Cardiac muscle cell (in vitro differentiated cells and primary cell): ENCODE measurements at places on chromosomes 3 and 15.

- no peak for DNase-seq
Measured at GRCh38 chr15:63059573-63060216, 17.1 kb downstream of the TPM1 start.

DNA sequence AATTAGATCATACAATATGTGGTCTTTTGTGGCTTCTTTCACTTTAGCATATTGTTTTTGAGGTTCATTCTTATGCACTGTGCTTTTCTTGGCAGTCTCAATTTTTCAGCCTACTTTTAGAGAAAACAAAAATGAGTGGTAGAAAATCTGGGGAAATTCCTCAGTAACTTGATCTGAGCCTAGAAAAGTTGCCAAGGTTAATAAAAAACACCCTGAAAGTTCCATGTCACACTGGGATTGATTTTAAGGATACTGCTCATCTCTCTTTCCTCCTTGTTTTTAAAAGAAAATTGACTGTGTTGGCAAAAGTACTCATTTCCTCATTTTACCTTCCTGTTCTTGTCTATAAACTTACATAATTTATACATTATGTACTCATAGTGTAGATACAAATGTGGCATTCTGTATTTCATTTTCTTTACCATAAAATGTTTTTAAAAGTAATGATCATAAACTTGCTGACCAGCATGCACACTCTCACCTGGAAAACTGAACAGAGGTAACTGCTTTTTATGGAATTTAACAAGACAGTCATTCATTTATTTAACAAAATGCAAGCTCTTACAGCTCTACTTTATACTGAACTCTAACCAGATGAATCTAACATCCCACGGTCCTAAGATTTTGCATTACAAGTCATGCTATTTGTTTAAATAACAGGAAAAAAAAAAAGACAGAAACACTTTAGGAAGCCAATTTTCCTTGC is 28.6 kb upstream of the SH3BP5 start:
- no peak for DNase-seq

GRCh38 chr15:70258369-70259027 is 160.8 kb upstream of the TLE3 start:
- no peak for DNase-seq

GRCh38 chr3:14307656-14308302 is 94.6 kb upstream of the SLC6A6 start:
- DNase-seq = no peak

DNA sequence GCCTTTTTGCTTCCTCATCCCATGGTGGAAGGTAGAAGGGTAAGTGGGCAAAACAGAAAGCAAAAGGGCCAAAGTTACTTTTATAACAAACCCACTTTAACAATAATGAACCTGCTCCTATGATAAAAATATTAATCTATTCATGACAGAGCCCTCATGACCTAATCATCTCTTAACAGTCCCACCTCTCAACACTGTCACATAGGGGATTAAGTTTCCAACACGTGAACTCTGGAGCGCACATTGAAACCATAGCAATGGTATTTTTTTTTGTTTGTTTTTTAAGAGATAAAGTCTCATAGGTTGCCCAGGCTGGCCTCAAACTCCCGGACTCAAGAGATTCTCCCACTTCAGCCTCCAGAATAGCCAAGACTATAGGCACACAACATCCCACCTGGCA is 30.7 kb downstream of the KATNBL1 start:
- no peak for DNase-seq

- no peak for DNase-seq
Measured at GRCh38 chr3:126956866-126957650, 25.9 kb upstream of the PLXNA1 start.

DNA sequence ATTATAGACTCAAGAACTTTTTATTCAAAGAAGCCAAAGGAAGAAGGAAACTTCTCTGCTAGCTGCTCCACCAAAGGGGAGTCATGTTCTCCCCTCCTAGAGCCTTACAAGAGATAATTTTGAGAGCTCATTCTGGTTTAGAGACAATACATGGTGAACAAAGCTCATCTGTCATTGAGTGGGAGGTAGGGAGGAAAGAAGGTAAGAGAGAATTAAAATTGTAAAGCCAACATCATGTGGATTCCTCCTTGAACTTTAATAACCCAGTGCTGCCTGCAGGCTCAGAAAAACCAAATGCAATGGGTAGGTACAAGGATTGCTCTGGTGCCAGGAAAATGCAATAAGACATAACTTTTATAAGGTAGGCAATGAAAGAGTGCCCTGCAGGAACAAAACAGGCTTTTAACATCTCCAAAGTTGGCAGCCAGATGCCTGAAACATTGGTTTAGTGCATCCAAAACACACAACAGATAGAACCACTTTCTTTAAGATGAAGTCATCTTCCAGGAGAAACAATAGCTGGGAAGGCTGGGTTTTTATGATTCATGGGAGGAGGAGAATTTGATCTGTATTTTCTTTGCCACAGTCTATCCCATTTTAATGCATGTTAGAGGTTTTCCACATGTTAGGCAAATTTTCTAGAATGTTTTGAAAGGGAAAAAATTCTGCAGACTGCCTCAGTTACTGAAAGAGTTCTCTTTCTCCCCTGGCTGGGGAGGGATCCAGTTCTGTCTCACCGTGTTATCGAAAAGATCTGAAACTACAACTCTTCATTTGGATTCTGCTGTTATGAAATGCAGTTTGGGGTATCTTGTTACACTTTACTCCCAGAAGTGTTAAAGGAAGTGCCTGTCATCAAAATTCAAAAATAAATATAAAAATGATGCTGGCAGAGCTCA is 11.3 kb upstream of the ARHGEF3 start:
- DNase-seq = peak; percentile 58

GRCh38 chr3:64650715-64651114 is 37.1 kb downstream of the ADAMTS9 start:
- DNase-seq = peak; percentile 33

GRCh38 chr15:63051156-63052066 is 8.9 kb downstream of the TPM1 start:
- peak; percentile 71 for DNase-seq

GRCh38 chr3:29754346-29754745 is 473.5 kb downstream of the RBMS3 start:
- no peak for DNase-seq

GRCh38 chr3:141471160-141471559 is 15.7 kb upstream of the RASA2 start:
- DNase-seq = no peak

DNA sequence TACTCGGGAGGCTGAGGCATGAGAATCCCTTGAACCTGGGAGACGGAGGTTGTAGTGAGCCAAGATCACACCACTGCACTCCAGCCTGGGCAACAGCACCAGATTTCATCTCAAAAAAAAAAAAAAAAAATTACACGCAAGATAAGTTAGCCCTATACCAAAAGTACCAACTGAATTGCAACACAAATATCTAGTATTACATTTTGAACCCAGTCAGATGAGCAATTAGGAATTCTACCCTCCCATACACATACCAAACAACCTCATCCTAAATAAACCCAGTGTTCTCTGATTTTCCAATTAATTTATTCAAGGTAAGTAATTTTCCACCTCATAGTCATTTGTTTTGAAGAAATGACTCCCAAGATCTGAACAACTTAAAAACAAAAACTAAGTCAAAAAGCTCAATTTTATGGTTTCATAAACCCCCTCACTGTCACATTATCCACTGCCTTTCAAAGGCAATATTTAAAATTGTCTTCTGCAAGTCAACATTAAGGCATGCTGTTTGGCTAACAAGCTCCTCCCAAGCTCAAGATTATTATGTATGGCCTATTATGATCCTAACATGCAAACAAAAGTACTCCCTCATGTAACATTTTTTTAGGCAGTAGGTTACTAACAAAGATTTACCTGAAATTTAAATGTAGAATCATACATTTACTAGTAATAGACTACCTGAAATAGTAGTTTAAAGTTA is 4.5 kb downstream of the RAF1 start:
- peak; percentile 34 for DNase-seq

GRCh38 chr15:98139337-98139736 is 178.8 kb downstream of the ARRDC4 start:
- DNase-seq = no peak

- no peak for DNase-seq
Measured at GRCh38 chr3:146542978-146543377, 1.4 kb downstream of the PLSCR1 start.

- no peak for DNase-seq
Measured at GRCh38 chr3:143529018-143529478, 319.2 kb downstream of the SLC9A9 start.

GRCh38 chr3:117252208-117252607 is 542.6 kb downstream of the TUSC7 start:
- no peak for DNase-seq

DNA sequence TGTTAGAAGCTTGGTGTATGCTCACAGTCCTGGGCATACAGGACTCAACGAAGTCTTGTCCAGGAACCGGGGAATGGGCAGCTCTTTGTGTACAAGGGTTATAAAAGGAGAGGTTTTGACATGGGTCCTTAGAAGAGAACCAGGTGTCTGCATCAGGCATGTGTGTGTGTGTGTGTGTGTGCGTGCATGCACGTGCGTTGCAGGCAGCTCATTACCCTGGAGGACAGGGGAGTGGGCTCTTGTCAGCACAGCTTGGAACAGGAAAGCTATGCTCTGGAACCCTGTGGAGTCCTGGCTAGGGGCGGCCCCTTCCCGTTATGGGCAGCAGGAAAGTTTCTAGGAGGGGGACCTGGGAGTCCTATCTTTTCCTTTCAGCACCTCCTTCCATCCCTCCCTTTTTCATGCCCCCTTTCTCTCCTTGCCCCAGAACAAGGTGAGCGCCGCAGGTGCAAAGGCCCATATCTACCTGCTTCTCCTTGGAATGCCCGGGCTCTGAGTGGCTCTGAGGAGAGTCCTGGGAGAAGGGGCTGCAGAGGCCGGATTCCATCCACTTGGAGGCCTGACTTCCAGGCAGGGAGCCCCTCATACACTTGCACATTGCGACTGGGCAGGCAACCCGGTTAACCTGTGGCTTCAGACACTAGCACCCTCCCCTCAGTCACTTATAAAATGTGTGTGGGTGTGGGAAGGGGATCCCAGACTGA is 33.9 kb upstream of the LCTL start:
- DNase-seq = no peak

DNA sequence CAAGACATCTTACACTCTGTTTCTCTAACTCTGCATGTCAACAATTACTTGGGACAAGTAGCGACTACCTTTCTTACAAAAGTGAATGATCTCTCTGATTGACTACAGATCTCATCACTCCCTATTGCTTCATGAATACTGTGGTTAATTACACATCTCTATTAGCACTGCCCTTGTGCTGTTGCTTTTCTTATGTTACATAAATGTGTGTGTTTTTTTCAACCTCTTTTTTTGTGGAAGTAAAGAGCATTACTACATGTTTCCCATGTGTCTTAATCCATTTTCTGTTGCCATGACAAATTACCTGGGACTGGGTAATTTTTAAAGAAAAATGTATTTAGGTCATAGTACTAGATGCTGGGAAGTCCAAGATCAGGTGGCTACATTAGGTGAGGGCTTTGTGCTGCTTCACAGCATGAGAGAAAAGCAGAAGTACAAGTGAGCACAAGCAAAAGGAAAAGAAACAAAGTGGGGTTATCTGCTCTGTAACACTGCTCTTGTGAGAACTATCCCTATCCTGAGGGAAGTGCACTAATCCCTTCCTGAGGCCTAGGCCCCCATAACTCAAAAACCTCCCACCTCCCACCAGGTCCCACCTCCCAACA is 298.2 kb upstream of the SATB1 start:
- no peak for DNase-seq

GRCh38 chr3:105365391-105366325 is 1.1 kb upstream of the ALCAM start:
- DNase-seq = peak; percentile 65

GRCh38 chr3:193960487-193961274 is 175.3 kb upstream of the HES1 start:
- no peak for DNase-seq

- DNase-seq = peak; percentile 42
Measured at GRCh38 chr15:53522991-53523390, 236.5 kb downstream of the WDR72 start.

DNA sequence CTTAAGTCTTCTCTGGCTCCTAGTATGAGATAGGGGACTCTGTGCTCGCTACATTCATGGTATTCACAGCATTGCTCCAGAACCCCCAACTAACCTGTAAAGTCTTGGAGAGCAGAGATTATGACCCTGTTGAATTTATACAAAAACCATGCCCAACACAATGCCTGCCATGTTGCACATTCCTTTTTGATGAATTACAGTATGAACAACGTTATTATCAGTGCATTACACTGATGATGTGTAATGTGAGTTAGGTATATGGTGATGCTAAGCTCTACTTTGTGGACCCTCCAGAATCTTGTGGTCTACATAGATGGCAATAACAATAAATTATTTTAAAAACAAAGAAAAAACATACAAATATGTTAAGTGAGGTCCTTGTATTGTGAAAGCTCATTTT is 64.3 kb downstream of the EOMES start:
- no peak for DNase-seq

GRCh38 chr15:37070686-37071085 is 29.7 kb downstream of the MEIS2 start:
- no peak for DNase-seq

DNA sequence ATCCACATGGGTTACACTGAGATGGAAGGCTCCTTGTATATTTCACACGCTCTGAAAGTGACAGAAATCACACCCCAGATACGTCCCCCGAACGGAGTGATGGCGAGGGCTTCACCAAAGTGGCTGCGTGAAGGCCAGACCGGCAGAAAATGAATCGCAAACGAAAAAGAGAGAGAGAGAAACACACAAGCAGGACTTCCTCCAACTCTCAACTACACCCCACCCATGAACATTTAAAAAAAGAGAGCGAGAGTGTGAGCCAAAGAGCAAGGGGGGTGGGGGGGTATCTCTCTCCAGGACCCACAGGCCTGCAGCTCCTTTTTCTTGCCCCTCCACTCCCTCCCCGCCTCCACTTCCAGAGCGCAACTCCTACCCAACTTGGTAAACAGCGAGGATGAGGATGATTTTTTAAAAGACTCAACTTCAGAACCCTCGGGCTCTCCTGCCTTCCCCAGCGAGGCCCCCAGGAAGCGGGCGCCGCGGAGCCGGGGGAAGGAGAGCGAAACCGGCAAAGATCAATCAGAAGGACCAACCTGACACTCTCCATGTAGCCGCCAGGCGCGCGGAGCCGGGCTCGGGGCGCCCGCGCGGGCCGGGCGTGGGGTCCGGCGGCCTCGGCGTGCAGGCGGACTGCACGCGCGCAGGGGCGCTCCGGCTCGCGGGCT is 519.1 kb downstream of the FOXP1 start:
- peak; percentile 78 for DNase-seq

DNA sequence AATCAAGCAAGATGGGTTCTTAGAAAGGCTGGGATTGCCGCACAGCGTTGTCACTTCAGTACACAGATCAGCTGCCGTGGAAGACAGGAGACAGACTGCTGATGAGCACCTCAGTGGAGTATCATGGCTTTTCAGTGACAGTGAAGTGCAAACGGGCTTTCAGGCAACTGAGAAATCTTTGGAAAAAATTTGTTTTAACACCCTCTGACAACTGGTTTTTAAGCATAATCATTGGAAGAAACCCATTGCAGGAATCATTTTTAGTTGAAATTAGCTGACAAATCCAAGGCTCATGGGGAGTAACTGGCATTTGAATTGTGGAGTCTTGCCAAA is 418.8 kb downstream of the OTOL1 start:
- DNase-seq = no peak

DNA sequence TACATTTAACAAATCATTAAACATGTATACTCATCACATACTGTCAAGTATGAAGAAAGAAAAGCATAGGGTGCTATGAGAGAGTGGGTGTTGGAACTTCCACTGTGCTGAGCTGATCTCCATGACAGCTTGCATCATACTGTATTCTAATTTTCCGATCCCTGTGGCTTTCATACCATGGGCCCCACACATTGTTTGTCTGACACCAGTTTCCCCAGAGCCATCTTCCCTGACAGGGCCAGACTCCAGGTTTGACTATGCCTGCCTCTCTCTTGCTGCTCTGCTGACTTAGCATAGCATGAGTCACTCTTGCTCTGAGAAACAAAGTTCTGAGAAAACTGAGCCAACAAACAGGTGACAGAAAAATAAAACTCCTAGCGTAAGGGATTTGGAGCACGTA is 37.0 kb upstream of the CASR start:
- DNase-seq = no peak
